Nasal cavity respiratory epithelium epithelial cell of viscerocranial mucosa (primary cell): ENCODE measurements at places on chromosomes 4 and X. TPM values are rescaled to one million over a fixed set of nuclear protein-coding genes. Genes with fewer than 3 reads are reported as not detected.

The FAM241A gene
- total RNA-seq, result 4.1 and 4.3 TPM in 2 replicates

The FBXO8 gene
- 23.6 and 33.7 TPM in 2 replicates for total RNA-seq

The ADH1A gene
- not detected in 2 replicates for total RNA-seq

The GRPR gene
- not detected in 2 replicates for total RNA-seq

The NLGN4X gene
- under 0.01 and 0.50 TPM in 2 replicates for total RNA-seq

The ABLIM2 gene
- total RNA-seq, result 1.9 and 3.4 TPM in 2 replicates

The GIMD1 gene
- total RNA-seq, result not detected in 2 replicates

The TLL1 gene
- total RNA-seq, result 0.50 and 1.0 TPM in 2 replicates

The DUX4 gene
- not detected in 2 replicates for total RNA-seq

The CXCL10 gene
- 0.34 and 3.1 TPM in 2 replicates for total RNA-seq

The HSD17B10 gene
- 46.1 and 49.6 TPM in 2 replicates for total RNA-seq

The FHDC1 gene
- total RNA-seq, result 1.7 and 11.4 TPM in 2 replicates

The FAM156B gene
- total RNA-seq, result 7.2 and 9.9 TPM in 2 replicates

The AFF2 gene
- total RNA-seq, result 0.14 TPM in 1 of 2 replicates, not detected in the other

The RAB40AL gene
- total RNA-seq, result 0.57 TPM in 1 of 2 replicates, not detected in the other

The TMEM271 gene
- total RNA-seq, result not detected in 2 replicates

The KLB gene
- total RNA-seq, result under 0.01 TPM in 2 replicates

The HSPA4L gene
- total RNA-seq, result 31.4 and 36.7 TPM in 2 replicates

The TRAPPC2 gene
- total RNA-seq, result 13.7 and 28.5 TPM in 2 replicates

The TAF7L gene
- under 0.01 and 0.14 TPM in 2 replicates for total RNA-seq

The CHRNA9 gene
- total RNA-seq, result under 0.01 and 0.14 TPM in 2 replicates

The SSX1 gene
- total RNA-seq, result not detected in 2 replicates

The BTK gene
- not detected in 2 replicates for total RNA-seq

The MOB1B gene
- 12.6 and 20.4 TPM in 2 replicates for total RNA-seq

The RTL3 gene
- total RNA-seq, result not detected in 2 replicates

The UGT2A1 gene
- total RNA-seq, result not detected in 2 replicates

The ZNF718 gene
- 9.8 and 11.6 TPM in 2 replicates for total RNA-seq

The ATOH1 gene
- total RNA-seq, result not detected in 2 replicates

The FAM184B gene
- total RNA-seq, result under 0.01 TPM in 1 of 2 replicates, not detected in the other

The EDA gene
- total RNA-seq, result 0.34 and 1.1 TPM in 2 replicates

The UGT2B15 gene
- not detected in 2 replicates for total RNA-seq

The SLC26A1 gene
- under 0.01 and 0.07 TPM in 2 replicates for total RNA-seq

The SPATA18 gene
- total RNA-seq, result 10.9 and 18.7 TPM in 2 replicates

The ZDHHC15 gene
- not detected in 2 replicates for total RNA-seq
